ENCODE measurements at places on chromosomes 11 and 22.

GRCh38 chr11:19661827-19662226 lies 50.8 kb upstream of the NAV2 start:
- DNase-seq, result no peak

GRCh38 chr11:61071208-61071681 lies 31.0 kb upstream of the CD5 start:
- DNase-seq, result no peak

- no peak for DNase-seq
These were observed 102.6 kb downstream of the CSNK2A3 start for GRCh38 chr11:11250470-11250869.

DNA sequence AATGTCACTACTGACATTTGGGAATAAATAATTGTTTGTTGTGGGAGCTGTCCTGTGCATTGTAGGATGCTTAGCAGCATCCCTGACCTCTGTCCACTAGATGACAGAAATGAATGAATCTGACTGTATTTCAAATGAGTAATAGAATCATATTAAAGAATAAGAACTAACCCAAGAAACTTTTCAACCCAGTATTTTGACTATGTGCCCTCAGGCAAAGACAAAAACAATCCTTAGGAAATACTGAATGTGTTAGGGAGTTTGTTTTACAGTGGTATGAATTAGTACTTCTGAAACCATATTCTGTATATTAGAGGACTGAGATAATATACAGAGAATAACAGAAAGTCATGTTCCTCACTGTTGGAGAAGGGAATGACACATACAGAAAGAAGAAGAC lies 320.9 kb upstream of the PITPNB start:
- no peak for DNase-seq

DNA sequence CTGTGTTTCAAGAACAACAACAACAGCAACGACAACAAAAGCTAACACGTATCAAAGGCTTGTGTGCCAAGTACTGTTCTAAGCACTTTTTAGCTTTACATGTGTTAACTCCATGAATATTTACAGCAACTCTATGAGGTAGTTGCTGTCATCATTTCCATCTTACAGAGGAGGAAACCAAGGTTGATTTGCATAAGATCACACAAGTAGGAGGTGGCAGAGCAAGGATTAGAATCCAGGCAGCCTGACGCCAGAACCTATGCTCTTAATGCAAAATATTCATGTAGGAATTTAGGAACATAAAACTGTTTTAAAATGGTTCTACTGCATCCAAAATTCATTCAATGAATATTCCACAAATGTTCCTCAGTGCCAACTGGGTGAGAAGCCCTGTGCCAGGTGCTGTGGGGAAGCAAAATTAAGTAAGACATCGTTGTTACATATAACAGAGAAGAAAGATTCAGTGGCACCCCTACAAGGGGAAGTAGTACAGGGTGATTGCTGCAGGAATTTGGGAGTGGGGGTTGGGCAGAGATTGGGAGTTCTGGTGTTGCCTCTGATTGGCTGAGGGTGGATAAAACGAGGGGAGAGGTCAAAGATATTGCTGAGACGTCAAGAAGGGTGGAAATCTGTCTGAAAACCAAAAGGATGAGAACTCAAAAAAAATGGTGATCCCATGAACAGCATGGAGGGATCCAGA lies 86.1 kb upstream of the ARHGAP20 start:
- no peak for DNase-seq

DNA sequence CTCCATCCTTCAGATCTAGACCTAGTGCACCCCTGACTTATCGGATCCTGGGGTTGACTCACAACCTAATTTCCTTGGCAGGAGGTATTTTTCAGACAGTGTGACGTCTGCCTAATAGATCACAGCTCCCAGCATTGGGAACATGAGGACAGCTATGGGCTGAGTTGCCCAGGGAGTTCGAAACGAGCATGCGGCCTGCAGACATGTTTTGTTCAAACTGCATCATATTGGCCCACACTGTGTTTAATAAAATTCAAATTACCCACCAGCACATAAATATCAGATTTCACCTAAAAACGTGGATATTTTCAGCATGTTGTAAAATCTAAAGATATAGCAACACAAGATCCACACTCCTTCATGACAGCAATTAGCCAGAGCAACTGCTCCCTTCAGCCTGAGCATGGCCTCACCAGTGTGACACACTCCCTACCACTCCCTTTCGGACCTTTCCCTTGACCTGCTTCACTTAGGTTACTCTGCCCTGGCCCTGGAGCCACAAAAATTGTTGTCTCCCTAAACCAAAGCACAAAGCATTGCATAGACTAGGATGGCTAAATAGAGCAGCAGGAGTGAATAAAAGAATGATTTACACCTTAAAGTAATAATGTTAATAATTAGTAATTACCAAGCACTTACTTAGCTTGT lies 53.6 kb upstream of the USP47 start:
- no peak for DNase-seq

- no peak for DNase-seq
These were observed 4.8 kb upstream of the EHF start for GRCh38 chr11:34616086-34616485.

DNA sequence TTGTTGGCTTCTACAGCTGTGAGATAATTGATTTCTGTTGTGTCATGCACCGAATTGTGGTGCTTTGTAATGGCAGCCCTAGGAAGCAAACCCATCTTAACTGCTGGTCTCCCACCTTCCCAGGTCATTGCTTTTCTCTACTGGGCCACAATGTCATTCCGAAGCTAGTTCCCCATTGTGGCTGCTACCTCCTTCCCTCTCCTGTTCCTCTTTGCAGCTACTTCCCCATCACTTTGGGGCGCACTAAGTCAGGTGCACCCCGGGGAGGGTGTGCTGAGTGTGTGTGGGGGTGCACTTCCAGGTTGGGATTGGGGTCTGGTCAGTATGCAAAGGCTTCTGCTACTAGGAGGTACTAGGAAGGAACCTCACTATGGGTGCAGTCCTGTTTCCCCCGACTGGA lies 109.3 kb downstream of the ST3GAL4 start:
- no peak for DNase-seq

DNA sequence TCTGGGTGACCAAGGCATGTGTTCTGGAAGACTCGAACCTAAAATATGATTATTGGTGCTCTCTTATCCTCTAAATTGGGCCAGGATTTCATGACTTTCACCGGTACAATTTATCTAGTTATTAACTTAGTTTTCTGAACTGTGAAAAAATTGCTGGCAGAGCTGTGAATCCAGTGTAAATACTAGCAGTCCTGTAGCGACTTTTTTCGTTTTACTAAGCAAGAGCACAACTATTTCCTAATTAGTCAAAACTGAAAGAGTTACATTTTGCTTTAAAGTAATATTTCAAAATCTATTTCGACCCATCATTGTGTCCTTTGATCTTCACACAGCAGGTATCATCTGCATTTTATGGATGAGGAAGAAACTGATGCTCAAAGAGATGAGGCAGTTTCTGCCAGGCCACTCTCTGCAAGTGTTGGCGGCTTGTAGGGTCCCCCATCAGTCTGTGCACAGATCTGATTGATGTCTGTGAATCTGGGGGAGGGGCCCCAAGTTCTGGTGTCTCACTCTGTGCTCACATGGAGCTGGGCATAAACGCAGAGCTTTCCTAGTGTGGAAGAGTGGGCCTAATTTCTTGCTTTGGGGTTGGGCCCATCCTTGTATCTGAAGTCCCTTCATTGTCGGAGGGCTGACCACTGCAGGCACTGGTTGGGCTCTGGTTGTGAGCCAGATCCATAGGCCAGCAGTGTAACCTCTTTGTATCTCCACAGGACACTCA lies 1.4 kb upstream of the TRMT2A start:
- DNase-seq, result no peak

GRCh38 chr11:93196816-93197379 lies 893 bp downstream of the SLC36A4 start:
- DNase-seq, result no peak

DNA sequence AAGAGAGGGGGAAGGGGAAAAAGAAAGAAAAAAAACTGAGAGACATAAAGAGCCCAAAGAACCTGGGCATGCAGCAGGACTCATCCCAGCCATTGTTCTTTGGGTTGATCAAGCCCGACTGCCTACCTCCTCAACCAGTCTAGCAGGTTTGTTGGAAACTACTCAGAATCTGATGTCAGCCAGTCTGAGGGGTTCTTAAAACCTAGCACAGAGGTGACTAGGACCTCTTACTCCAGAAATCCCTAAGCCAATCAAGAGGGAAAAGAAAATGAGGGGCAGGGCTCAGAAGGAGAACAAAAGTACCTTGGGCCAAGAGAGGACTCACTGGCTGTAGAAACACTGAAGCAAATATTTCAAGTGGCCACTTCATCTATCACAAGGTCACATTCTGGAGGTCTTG lies 228.0 kb downstream of the AASDHPPT start:
- DNase-seq, result no peak
